ENCODE measurements at places on chromosomes 13 and 19.

- DNase-seq: no peak
These were observed 179.1 kb downstream of the ZNF536 start for GRCh38 chr19:30551271-30551670.

DNA sequence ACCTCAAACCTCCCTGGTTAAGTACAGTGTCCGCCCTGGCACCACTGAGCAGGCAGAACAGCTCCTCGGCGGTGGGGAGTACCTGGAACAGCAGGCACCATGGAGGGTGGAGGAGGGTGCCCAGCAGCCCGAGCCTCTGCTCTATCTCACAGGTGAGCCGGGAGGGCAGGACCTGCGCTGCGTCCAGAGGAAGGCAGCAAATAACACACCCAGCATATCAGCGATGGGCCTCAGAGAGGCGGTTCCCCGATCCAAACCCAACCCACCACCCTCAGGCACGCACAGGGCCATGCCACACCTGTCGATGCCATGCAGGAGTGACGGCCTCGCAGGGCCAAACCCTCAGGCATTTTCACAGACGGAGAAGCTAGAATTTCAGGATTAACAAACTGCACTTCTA is 11.8 kb downstream of the PEPD start:
- no peak for DNase-seq

GRCh38 chr13:24212674-24213073 is 52.2 kb downstream of the SPATA13 start:
- no peak for DNase-seq

DNA sequence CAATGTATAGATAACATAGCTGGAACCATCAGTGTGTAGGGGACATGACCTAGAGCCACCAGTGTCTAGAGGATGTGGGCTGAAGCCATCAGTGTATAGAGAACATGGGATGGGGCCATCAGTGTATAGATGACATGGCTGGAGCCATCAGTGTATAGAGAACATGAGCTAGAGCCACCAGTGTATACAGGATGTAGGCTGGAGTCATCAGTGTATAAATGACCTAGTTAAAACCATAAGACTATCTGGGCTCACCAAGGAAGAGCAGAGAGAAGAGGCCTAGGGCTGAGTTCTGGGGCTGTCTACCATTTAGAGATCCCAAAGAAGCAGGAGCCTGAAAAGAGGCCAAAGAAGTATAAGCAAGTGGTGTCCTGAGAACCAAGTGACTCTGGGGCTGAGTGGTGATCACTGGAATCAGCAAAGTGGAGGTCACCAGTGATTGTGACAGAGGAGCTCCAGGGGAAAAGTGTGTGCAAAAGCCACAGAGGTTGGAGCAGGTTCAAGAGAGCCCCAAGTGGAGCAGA is 41.0 kb downstream of the RFX2 start:
- no peak for DNase-seq

GRCh38 chr19:2016041-2016807 is 710 bp upstream of the BTBD2 start:
- DNase-seq: peak; percentile 59

- DNase-seq: no peak
These were observed 75.3 kb upstream of the GPC6 start for GRCh38 chr13:93151277-93151676.

DNA sequence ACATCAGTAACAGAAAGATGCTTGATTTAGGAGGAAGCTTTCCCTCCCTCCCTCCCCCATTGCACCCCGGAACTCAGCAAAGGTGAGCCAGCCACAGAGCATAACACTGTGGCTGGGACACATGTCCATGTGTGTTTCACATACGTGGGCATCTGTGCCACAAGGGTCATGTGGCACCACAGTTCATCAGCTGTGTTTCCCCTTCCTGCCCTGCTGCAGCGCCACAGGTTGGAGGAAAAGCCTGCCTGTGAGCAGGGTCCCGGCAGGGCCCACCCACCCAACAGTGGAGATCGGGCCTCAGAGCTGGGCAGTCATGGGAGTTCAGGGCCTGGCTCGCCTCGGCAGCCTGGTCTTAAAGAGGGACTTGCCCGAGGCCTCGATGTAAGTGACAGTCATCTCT is 2.8 kb downstream of the ACP5 start:
- DNase-seq: no peak

DNA sequence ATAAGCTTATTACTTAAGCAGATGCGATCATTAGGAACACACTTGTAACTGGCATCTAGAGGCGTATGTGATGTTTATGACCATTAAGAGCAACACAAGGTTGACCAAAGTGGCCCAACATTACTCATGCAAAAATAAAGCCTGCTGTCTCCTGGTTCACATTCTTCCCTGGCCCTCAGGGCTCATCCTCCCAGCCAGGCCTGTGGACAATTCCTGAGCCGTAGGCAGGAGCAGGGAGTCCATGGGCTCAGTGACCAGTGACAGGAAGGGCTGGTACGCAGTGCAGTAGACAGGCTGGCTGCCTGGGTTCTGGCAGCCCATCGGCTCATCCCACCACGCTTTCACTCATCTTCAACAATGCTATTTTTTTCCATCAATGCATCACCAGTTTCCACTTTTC is 106.0 kb downstream of the STK24 start:
- DNase-seq: no peak

GRCh38 chr19:58325311-58326022 is 1.3 kb upstream of the ZSCAN22 start:
- DNase-seq: no peak

GRCh38 chr19:10122045-10122444 is 2.3 kb upstream of the EIF3G start:
- DNase-seq: no peak

GRCh38 chr13:20193907-20194631 is 1.3 kb upstream of the GJB2 start:
- DNase-seq: no peak

DNA sequence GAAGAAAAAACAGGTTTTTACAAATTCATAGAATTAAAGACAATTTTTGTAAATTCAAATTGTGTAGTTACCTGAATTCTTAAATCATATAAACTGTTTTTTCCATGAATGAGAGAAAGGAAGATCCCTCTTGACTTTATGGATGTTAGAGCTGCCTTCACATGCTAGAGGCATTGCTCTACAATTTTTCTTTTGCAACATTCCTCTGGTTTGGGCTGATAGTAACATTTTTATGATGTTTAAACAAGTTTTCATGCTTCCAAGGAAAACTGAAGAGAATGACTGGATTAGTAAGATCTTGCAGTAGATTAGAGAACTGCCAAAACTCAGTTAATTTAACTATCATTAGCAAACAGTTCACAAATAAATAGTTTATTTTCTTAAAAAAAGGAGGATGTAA is 250.6 kb downstream of the GPC6 start:
- no peak for DNase-seq

DNA sequence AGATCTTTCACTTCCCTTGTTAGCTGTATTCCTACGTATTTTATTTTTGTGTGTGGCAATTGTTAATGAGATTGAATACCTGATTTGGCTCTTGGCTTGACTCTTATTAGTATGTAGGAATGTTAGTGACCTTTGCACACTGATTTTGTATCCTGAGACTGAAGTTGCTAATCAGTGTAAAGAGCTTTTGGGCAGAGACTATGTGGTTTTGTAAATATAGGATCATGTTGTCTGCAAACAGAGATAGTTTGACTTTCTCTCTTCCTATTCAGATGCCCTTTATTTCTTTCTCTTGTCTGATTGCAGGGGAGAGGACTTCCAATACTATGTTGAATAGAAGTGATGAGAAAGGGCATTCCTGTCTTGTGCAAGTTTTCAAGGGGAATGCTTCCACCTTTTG is 160.3 kb upstream of the PCDH20 start:
- DNase-seq: no peak

DNA sequence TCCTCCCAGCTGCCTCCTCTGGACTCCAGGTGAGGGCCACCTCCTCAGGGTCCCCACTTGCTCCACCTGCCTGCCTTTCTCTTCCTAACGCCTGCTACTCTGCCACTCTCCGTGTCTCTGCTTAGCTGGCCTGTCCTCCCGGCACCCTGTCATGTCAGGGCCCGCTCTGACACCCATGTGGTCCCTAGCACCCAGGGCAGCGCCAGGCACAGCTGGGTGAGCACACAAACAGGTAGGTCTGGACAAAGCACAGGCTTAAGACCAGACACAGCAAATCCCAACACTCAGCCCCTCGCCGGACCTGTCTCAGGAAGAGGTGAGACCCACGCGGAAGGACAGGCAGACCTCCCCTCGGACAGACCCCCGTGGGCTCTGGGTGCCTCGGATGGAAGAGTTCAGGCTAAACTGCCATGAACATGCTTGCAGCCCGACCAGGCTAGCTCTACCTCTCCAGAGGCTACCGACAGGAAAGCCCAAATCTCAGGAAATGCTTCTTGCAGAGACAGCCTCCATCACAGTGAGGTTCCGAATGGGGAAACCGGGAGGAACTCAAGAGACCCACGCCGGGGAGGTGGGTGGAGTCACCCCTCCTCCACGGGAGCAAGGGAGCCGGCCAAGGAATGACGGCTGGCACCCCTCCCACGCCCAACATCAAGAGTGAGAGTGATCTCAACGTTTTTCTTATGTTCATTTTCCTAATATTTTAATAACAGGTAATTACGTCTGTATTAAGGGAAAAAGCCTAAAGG is 12.5 kb downstream of the ZNF787 start:
- DNase-seq: no peak

GRCh38 chr13:38361542-38362262 is 12.1 kb downstream of the UFM1 start:
- DNase-seq: no peak

GRCh38 chr13:42656958-42657357 is 83.0 kb downstream of the TNFSF11 start:
- DNase-seq: no peak

GRCh38 chr19:5172859-5173630 is 167.6 kb downstream of the PTPRS start:
- DNase-seq: no peak

- peak; percentile 61 for DNase-seq
These were observed 16.9 kb upstream of the BTBD2 start for GRCh38 chr19:2032296-2032941.

- no peak for DNase-seq
These were observed 67.6 kb downstream of the UFM1 start for GRCh38 chr13:38417241-38417640.

- DNase-seq: no peak
These were observed 100.4 kb downstream of the STK24 start for GRCh38 chr13:98476538-98476966.

All from SHP77 (cell line).